ENCODE measurements at places on chromosomes 6 and 20.

- DNase-seq: no peak
These were observed 18.0 kb downstream of the PRPH2 start for GRCh38 chr6:42704251-42704936.

DNA sequence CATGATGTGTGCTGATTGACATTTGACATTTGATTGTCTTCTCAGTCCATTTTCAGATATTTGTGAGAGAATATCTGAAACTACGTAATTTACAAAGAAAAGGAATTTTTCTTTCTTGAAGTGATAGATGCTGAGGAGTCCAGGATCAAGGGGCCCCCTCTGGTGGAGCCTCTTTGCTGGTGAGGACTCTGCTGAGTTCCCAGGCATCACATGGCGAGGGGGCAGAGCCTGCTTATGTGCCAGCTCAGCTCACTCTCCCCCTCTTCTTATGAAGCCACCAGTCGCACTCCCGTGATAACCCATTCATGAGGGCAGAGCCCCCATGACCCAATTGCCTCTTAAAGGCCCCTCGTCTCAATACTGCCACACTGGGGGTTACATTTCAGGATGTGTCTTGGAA is 91.3 kb downstream of the RPP40 start:
- no peak for DNase-seq

- DNase-seq: no peak
These were observed 12.1 kb upstream of the RAMACL start for GRCh38 chr6:166598441-166599138.

- no peak for DNase-seq
These were observed 361.1 kb downstream of the ZFAND3 start for GRCh38 chr6:38180586-38180985.

DNA sequence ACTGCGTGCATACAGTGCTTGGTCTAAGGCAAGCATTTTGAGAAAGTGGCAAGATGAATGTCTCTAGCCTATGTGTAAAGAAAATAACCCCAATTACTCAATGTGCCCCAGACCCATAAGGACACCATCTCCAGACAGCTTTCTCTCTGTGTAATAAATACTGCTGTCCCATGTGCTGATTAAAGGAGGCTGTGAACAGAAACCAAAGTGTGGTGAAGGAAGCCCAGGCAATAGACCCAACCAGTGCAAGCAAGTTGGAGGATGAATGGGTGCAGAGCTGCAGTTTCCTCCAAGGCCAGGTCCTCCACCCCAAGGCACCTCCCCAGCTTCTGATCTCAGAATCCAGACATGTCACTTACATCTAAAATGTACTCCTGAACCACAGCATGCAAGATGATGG is 60.6 kb downstream of the TRAM2 start:
- DNase-seq: no peak

GRCh38 chr6:16773362-16773761 is 12.1 kb upstream of the ATXN1 start:
- DNase-seq: no peak

DNA sequence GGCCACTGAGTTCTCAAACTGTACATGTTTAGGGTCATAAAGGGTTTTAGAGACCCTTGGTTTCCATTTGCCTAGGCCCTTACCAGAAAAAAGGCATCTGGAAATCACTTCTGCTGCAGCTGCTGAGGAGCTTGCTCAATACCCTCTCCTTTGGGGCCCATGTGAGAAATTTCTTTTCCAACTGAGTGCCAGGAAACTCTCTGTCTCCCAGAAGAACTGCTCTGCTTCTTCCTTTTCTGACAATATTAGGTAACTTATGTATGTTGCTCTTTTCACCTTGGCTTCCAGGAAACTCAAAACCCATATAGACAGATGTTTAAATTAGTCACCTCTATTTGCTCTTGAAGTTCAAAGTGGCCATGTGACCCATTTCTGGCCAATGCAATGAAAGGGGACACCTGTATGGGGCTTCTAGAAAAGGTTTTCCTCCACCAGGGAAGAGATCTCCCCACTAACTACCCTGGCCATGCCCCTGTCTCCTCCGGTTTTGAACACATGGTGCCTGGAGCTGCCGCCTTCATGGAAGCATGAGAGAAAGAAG is 121.6 kb downstream of the PREX1 start:
- no peak for DNase-seq

GRCh38 chr20:38029453-38029852 is 3.8 kb downstream of the TTI1 start:
- no peak for DNase-seq

DNA sequence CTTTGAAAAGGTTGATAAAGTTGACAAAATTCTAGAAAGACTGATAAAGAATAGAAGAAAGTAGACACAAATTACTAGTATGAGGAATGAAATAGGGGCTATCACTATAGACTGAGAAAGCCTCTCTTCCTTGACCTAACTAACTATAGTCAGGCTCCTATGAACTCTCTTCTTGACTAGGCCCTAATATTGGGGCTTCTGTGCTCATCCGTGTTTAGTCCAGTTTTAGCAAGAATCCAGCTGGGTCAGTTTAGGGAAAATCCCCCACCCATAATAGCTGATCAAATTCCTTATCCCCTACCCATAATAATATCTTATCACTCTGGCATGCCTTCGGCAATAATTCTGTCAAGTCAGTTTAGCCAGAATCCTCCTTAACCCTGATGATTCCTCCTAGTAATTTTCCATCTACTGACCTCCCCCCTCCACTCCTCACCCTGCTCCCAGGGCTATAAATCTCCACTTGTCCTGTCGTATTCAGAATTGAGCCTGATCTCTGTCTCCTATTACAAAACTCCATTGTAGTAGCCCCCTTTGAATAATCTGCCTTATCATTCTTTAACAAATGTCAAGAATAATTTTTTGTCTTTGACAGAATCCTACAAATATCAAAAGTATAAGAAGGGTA is 138.1 kb downstream of the TFAP2A start:
- no peak for DNase-seq

GRCh38 chr20:53693262-53693871 is 99.7 kb upstream of the ZNF217 start:
- DNase-seq: no peak

DNA sequence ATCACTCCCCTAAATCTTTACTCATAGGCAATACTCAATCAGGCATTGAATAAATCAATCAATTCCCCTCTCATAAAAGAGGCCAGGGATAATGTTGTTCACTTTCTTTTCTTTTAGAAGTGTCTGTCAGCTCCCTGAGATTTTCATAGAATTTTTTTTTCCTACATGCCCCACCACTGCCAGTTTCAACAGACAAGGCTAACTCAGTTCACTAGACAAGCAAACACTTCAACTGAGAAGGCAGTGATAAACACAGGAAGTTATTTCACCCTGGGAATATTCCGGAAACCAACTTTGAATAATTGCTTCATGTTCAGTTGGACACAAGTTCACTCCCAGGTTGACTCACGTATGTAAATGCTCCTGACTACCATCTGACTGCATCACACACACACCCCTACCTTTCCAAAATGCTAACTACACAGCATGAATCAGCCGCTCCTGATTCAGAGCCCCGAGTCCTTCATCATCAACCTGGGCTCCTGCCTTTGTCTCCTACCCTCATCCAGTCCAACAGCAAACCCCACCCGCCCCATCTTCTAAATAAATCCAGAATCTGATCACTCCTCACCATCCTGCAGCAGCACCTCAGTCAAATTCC is 143.9 kb downstream of the BCAS1 start:
- no peak for DNase-seq

- DNase-seq: no peak
These were observed 55.0 kb downstream of the PROKR2 start for GRCh38 chr20:5261763-5262162.

DNA sequence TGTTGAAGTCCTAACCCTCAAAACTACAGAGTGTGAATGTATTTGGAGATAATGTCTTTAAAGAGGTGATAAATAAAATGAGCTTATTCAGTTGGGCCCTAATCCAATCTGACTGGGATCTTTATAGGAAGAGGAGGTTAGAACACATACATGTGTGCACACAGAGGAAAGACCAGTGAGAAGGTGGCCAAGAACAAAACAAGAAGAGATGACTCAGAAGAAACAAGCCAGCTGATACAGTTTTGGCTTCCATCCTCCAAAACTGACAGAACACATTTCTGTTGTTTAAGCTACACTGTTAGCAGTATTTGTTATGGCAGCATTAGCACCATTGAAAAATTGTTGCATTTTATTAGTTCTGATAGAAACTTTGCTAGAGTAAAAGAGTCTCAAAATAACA is 609.3 kb upstream of the IMPG1 start:
- no peak for DNase-seq

DNA sequence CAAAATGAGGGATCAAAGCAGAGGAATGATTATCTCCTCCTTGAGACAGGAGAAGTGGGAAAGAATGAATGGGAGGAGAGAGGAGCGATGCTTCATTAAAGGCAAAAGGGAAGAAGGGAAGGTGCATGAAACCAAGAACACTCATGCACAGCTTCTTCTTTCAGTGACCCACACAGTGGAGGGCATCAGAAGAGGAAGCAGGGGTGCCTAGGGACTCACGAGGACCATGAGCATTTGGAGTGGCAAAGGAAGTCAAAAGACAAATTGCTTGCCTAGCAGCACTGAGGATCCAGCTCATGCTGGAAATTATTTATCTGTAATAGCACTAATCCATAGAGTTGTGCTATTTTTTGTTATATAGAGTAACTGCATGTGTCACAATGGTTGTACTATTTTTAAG is 66.1 kb downstream of the SMLR1 start:
- DNase-seq: no peak

GRCh38 chr6:11514672-11515071 is 22.9 kb upstream of the TMEM170B start:
- no peak for DNase-seq

GRCh38 chr6:119312875-119313338 is 36.7 kb downstream of the MAN1A1 start:
- no peak for DNase-seq

DNA sequence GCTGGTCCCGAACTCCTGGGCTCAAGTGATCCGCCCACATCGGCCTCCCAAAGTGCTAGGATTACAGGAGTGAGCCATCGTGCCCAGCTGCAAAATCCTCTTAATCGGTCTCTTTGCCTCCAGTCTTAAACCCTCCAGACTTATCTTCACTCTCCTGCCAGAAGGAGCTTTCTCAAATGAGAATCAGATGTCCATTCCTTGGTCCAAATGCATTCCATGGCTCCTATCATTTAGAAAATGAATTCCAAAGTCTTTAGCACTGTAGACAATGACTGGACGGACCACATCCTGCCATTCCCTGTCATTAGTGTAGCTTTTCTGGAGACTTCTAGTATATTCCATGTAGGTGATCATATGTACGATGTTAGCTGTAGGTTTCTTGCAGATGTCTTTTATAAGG is 141.9 kb downstream of the ID4 start:
- DNase-seq: no peak

GRCh38 chr6:11744753-11745152 is 33.9 kb downstream of the ADTRP start:
- no peak for DNase-seq

- no peak for DNase-seq
These were observed 21.9 kb upstream of the AIG1 start for GRCh38 chr6:143038833-143039232.

- no peak for DNase-seq
These were observed 38.6 kb downstream of the TFEB start for GRCh38 chr6:41696788-41697187.

All from T-cell (primary cell).